RWPE1 (cell line): ENCODE measurements at places on chromosomes 4 and X.

DNA sequence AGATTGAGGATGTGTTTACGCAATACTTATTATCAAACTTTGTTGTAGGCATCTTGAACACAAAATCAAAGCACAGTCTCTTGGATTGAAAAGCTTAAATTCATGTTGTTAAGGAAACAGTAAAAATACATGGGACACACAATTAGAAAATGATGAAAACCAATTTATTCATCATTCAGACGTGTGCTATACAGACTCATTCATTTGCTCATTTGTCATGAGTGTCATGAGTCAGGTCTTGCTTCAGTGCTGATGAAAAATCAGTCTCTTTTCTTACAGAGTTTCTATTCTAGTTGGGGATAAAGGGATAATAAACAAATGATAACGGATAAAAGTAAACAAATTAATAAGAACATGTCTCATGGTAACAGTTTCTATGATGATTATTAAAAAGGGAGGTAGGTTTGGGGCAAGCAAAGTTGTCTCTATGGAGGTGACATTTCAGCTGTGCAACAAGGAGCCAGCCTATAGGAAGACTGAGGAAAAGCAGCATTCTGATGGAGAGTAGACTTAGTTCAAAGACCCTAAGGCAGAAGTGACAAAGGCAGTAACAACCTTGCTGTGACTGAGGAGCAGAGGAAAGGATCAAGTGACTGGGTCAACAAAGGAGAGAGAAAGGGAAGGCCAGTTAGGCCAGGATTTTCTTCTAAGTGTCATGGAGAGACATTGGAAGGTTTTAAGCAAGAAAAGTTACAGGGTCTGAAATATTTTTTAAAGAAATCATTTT lies 224.0 kb upstream of the HHIP start:
- no peak for DNase-seq

DNA sequence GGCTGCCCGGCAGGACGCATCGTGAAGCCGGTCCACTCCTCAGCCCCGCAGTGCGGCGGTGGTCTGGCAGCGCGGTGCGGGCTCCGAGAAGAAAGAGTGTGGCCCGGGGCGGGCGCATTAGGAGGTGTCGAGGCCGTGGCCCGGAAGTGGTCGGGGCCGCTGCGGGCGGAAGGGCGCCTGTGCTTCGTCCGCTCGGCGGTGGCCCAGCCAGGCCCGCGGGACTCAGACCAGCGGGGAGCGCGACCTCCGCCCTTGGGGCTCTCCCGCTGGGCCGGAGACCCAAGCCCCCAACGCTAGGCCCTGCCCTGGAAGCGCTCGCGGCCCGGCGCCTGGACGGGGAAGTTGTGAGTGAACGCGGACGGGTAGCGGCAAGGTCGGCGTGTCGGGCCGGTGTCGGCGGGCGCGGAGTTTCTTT lies 60.0 kb downstream of the HS3ST1 start:
- no peak for DNase-seq

DNA sequence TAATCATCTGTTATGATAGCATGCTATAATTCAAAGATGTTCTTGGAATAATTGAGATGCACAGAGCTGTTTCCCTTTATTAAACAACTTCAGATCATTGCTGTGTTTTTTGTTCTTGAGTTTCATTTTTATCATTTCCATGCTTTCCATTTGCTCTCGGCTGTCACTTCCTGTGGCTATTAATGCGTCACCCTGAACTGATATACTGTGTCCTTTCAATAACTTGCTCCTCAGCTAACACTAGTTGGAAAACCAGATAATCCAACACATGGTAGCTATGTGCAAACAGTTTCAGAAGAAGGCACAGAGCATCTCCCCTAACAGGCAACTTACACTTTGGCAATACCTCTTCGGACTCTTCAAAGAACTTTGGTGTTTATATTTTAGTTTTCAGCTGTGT lies 376.0 kb downstream of the GBA3 start:
- no peak for DNase-seq

GRCh38 chr4:125736057-125736456 lies 421.3 kb downstream of the FAT4 start:
- no peak for DNase-seq

DNA sequence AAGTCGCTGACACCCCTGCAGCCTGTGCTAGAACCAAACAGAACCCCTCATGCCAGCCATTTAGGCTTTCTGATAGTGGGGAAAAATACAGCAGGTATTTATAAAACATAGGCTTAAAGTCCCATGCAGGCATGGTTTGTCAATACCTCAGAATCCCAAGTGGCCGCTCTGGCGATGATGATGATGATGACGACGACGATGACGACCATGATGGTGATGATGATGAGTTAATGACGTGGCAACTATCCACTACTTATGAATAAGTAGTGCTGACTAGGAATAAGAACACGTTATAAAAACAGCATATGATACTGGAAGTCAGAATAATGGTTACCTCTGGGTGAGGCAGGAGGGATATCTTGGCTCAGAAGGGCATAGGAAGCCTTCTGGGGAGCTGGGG lies 18.0 kb downstream of the CCDC149 start:
- no peak for DNase-seq

DNA sequence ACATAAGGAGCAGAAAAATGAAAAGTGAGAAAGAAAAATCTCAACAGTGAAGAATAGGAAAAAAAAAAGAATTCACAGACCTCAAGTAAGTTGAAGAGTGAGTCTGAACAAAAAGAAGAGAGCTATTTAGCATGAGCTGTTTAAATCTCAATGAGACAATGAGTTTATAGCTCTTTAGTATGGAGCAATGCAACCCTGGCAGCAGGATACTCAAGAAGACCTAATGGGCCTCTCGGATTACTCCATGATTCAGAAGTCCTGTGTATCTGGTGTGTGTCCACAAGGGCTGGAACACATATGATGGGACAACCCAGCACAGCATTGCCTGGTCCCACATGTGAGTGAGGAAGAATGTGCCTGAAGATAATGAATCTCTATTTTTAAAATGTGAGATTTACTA lies 563.1 kb upstream of the INTU start:
- no peak for DNase-seq

DNA sequence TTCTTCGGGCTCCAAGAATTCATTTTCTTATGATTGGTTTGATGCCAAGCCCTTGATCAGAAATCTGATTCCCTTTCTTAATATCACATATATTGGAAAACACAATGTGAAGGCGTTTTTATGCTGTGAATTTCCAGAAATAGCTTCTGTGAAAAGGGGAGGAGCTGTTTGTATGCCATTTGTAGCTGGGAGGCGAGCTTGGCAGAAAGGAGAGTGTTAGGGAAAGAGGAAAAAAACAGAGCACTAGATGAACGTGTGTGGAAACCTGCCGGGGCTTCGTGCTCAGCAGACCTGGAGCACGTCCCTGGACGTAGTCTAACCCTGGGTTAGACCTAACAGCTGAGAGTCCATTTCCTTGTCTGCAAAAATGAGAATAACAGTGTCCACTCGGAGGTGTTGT lies 3.4 kb downstream of the CLCN4 start:
- no peak for DNase-seq

GRCh38 chrX:40104985-40105834 lies 7.5 kb upstream of the BCOR start:
- no peak for DNase-seq

- DNase-seq, result no peak
Observed at GRCh38 chr4:47494124-47494430, 9.0 kb downstream of the ATP10D start.

DNA sequence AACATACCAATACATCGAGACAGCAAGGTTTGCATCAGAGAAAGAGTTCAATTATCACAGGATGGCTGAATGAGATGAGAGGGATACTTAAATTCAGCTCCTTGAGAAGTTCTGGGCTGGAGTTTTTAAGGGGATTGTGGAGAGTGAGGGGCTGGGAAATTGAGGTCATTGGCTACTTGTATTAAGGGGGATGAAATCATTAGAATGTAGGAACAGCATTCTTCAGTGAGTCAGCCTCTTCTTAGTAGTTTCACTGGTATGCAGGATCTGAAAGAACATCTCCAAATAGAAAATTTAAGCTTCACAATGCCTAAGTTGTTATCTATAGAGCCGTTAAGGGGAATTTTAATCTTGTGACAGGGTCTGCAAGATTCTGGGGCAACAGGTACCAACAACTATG lies 211.6 kb upstream of the TAPT1 start:
- DNase-seq, result no peak

DNA sequence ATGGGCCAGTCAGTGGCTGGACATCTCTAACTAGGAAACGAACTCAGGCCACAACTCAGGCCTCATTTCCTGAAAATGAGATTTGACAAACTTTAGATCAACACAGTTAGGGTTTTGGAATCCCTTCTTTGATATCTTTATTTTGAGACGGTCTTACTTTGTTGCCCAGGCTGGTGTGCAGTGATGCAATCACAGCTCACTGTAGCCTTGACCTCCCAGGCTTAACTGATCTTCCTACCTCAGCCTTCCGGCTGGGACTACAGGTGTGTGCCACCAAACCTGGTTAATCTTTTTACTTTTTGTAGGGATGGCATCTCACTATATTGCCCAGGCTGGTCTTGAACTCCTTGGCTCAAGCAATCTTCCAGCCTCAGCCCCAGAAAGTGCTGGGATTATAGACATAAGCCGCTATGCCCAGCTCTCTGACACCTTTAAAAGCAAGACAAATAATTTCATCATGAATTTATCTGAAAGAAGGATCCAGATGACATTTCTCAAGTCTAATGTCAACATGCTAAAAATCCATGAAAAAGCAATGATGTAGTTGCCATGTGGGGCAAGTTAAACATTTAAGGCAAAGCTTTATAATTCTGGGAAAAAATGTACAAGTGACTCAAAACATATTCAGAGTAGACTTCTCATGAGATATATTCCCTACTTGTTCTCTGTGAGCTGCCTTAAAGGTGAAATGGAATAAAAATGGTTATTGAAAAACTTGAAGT lies 89.1 kb upstream of the CBR4 start:
- DNase-seq, result no peak

DNA sequence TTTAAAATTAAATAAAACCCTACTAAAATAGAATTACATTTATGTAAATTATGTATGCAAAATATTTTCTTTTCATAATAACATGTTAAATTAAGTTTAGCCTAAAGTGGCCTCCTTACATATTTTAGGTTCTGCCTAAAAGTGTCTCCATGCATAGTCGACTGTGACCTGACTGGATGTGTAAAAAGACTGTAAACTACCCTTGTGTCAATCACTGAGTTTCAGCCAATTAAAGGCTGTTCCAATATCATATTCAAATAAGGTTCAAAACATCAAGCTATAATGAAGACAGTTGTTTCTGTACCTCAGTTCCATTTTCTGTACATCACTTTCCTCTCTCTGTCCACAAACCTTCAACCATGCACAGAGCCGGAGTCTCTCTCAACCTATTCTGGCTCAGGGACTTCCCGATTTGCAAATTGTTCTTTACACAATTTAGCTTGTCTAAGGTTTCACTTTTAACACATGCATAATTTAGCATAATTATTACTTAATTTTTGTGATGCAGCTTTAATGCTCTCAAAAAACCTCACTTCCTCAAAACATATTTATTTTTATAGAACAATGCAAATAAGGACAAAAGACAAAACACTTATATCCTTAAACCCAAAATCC lies 60.1 kb downstream of the SH3RF1 start:
- DNase-seq, result no peak

GRCh38 chrX:66634272-66634671 lies 4.6 kb downstream of the EDA2R start:
- DNase-seq, result no peak

DNA sequence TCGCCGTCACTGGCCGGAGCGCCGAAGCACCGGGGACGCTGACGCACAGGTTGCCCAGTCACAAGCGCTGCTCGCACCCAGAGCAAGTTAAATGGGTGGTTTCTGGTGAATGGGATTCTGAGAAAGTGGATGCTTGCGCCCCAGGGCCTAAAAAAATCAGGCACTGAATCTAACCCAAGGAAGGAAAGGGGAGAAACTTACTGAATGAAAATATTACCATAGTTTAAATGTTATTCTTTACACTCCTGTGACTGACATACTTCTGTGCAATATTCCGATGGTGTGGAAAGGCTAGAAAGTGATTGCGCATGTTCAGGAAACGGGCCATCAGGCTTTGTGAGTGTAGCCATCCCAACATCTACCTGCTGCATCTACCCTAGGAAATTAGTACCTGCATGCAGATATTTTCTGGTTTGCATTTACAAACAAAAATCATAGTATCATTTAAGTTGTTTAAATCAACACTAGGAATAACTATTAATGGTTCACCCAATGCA lies 838 bp upstream of the ABCG2 start:
- no peak for DNase-seq

DNA sequence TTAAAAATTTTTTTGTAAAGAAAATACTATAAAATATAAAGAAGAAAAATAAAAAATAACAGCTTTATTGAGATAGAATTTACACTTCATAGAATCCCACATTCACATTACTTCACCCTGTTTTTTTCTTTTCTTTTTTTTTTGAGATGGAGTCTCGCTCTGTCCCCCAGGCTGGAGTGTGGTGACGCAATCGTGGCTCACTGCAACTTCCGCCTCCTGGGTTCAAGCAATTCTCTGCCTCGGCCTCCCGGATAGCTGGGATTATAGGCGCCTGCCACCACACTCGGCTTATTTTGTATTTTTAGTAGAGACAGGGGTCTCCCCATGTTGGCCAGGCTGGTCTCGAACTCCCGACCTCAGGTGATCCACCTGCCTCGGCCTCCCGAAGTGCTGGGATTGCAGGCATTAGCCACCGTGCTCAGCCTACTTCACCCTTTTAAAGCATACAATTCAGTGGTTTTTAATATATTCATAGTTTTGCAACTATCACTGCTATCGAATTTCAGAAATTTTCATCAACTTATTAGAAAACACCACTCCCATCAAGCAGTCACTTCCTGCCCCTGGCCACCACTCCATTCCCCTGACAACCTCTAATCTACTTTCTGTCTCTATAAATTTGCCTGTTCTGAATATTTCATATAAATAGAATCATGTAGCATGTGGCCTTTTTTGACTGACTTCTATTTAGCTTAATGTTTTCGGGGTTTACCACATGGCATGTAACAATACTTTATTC lies 48.7 kb downstream of the TMEM131L start:
- DNase-seq, result no peak

GRCh38 chrX:54178100-54178940 lies 4.7 kb downstream of the FAM120C start:
- DNase-seq, result peak; percentile 64
